ENCODE measurements at places on chromosomes 4 and X.

DNA sequence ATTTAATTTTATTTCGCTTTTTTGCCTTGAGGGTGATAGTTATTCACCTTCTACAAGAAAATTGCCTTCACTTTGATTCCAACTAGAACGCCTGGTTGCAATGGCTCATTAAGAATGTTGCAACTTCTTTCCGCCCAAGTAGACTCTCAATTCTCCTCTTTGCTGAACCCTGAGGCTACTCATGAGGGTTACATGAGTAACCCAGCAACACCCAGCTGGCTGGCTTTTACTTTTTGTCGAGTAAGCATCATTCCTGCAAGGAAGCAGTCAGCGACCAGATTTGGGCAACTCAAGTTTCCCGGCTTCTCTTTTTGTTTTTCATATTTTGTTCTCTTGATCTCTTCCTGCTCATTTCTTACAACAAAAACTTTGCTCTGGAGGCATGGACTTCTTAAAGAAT lies 495.4 kb downstream of the PACRGL start:
- no peak for DNase-seq

GRCh38 chr4:169724260-169724659 lies 33.5 kb downstream of the HPF1 start:
- peak; percentile 68 for DNase-seq

DNA sequence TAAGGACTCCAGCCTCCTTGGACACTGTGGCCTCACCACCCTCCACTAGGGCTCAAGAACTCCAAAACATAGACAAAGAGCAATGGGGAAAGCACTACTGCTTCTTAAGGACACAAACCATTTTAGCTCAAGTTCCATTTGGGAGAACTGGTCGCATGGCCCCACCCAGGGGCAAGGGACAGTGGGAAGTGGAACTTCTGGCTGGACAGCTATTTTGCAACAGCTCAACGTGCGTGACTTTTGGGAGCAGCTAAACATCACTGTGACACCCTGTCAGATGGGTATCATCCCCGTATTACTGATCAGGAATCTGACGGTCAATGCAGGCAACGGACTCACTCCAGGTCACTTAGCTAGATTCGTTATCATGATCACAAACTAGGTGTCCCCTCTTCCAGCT lies 9.0 kb upstream of the GLOD5 start:
- no peak for DNase-seq

DNA sequence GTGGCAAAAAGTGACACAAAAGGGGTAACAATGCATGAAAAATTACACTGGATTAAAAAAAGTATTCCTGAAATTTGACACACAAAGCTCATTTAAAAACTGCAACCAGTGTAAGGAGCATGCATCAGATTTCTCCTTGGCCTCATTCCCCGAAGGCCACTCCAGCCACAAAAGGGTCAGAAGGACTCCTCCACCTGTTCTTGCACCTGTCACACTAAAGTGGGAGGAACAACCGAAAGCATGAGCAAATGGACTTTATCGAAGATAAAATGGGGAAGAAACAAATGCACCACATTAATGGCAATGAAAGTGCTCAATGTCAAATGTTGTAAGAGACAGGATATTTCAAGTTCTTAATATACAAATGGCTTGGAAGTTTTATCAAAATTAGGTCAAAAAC lies 88.2 kb downstream of the ADGRA3 start:
- no peak for DNase-seq

GRCh38 chrX:24838629-24839028 lies 144.9 kb downstream of the POLA1 start:
- no peak for DNase-seq

Measured in AG20443 (cell line).